ENCODE measurements at places on chromosomes 4 and X.

DNA sequence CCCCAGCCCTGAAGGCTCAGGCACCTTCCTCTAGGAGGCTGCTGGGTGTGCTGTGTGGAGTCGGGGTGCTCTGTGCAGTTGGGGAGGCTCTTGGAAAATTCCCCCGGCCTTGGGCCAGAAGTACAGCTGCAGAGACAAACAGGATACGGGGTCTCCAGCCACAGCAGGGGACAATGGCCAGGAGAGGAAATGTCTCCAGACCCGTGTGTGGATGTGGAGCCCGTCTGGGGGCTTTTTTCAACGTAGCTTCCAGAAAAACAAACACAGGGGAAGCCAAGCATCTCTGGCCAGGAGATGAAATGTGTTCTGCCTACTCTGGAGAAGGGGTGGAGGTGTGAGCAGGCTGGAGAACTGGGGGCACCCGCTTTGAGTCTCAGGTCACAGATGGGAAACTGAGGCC lies 3.7 kb upstream of the SH3TC1 start:
- H3K27ac ChIP-seq, result peak overlapping the region; percentile 38
- peaks cover 75% of the 10 kb centered on the region for H3K4me1 ChIP-seq
- no peak for ATAC-seq
- no peaks in the 10 kb centered on the region for H3K36me3 ChIP-seq
- peaks cover 10% of the 10 kb centered on the region for H3K27me3 ChIP-seq
- H3K4me3 ChIP-seq, result no peak overlapping the region

GRCh38 chr4:174996079-174996478 lies 77.9 kb downstream of the ADAM29 start:
- no peak overlapping the region for H3K27ac ChIP-seq
- H3K4me3 ChIP-seq, result no peak overlapping the region
- H3K36me3 ChIP-seq, result no peaks in the 10 kb centered on the region
- no peaks in the 10 kb centered on the region for H3K27me3 ChIP-seq
- H3K4me1 ChIP-seq, result peaks cover 7% of the 10 kb centered on the region
- ATAC-seq, result no peak

DNA sequence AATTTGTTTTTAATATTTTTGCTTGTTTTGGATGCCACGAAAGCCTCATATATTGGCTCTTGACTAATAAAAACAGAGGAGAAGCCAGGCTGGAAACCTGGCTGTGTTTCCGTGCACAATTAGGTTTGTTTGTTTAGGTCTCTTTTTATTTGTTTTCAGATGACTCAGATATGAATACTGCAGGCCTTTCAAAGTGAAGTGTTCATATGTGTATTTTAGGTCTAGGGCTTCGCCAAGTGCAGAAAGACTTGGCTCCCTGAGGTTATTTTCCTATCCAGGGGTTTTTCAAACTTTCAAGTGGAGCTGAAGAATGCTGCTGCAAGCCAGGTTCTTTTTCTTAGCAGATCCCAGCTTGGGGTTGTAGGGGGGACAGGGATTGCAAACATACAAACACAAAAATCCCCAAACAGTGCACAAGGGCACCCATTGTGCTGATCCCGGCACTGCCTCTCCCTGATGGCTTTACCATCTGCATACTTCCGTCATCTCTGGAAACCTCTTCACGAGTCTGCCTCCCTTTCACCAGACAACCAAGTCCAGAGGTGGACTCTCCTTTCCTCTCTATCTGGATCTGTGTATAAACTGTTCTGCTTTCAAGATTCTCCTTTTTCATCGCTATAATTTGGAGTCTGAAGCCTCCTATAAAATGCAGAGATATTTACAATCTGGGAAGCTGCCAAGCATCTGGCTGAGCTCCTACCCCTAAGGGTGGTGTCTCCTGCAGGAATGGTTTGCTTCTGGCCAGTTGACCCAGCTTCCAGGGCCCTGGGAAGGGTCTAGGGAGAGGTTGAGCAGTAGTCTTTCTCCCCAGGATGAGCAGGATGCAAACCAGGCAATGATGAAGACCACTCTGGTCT lies 108.6 kb downstream of the SMIM20 start:
- H3K4me1 ChIP-seq, result no peaks in the 10 kb centered on the region
- H3K36me3 ChIP-seq, result no peaks in the 10 kb centered on the region
- ATAC-seq, result no peak
- H3K27me3 ChIP-seq, result peaks cover 28% of the 10 kb centered on the region

- peaks cover 34% of the 10 kb centered on the region for H3K4me1 ChIP-seq
- no peaks in the 10 kb centered on the region for H3K36me3 ChIP-seq
- H3K27me3 ChIP-seq, result no peaks in the 10 kb centered on the region
- H3K27ac ChIP-seq, result peak within 1 kb of the TSS; percentile 98
These were observed at the start of gene ABCB7 for GRCh38 chrX:75155827-75156525. TSS of gene ABCB7 (minus strand) at chrX:75156283. CDS start at chrX:75156272, 11 bp downstream.

- ATAC-seq, result no peak
- no peak overlapping the region for H3K4me3 ChIP-seq
- H3K4me1 ChIP-seq, result no peaks in the 10 kb centered on the region
- H3K36me3 ChIP-seq, result peaks cover 79% of the 10 kb centered on the region
These were observed 22.9 kb downstream of the ZNF718 start for GRCh38 chr4:147233-147632.

Data from stimulated activated memory B cell treated with anti-CD40 and anti-IgM and Interleukin-4, amounts not matched to agents 10 μg/mL and 1 μg/mL and 100 μg/mL, for 72 hours (primary cell).